Femur (tissue), 1 donor: ENCODE measurements at places on chromosomes 12 and 14.
A peak's percentile ranks its signal among the peaks of the same experiment; 100 is the strongest.

- DNase-seq = no peak
Observed at GRCh38 chr12:49511410-49511809, 27.4 kb upstream of the KCNH3 start.

GRCh38 chr14:78424311-78424710 is 254.1 kb downstream of the NRXN3 start:
- no peak for DNase-seq

DNA sequence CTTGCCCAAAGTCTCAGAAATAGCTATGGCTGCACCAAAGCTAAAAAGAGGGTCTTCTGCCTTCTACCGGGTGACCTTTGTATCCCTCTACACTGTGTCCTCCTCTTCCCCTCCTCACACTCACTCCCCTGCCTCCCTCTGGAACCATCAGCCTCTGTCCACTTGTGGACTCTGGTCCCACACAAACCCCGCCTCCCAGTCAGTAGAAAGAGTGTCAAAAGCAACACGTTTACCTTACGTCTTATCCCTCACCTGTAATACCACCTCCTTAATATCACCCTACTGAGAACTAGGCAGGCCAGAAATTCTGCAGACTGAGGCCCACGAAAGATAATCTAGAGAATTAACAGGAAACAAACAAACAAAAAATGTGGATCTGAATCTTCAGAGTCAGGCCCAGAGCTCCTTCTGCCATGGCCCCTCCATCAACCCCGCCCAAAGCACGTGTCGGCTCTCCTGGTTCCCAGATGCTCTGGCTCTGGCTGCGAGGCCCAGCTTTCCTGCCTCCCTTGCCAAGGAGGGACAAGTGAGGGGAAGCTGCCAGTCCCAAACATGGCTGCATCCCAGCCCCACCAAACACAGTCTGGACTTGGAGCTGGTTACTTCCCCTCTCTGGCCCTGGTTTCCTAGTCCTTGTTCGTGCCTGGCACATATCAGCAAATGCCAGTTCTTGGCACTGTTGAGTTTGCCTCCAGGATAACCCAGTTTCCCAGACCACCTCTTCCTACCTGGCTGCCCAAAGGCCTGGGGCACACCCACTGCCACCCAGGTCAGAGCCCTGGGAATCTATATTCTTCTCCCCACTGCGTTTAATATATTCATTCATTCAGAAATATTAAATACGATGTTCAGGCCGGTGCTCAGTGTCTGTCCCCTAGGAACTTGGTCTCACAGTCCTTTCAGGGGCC is 2.7 kb downstream of the ACTN1 start:
- peak; percentile 78 for DNase-seq

GRCh38 chr14:104436741-104437701 is 142.5 kb upstream of the C14orf180 start:
- DNase-seq = no peak
